ENCODE measurements at places on chromosomes 7 and 10. TPM values are rescaled to one million over a fixed set of nuclear protein-coding genes. Genes with fewer than 3 reads are reported as not detected.
A peak's percentile ranks its signal among the peaks of the same experiment; 100 is the strongest.

The CALML5 gene
- total RNA-seq = not detected

The OR13A1 gene
- total RNA-seq = not detected

GRCh38 chr10:31490858-31491504, 172.0 kb downstream of the ZEB1 start:
- no peaks in the 10 kb centered on the region for H3K4me1 ChIP-seq
- H3K4me3 ChIP-seq = no peak overlapping the region
- no peaks in the 10 kb centered on the region for H3K27me3 ChIP-seq
- DNase-seq = peak; percentile 27
- peaks cover 10% of the 10 kb centered on the region for H3K36me3 ChIP-seq
- H3K27ac ChIP-seq = no peak overlapping the region

The CHRM2 gene
- total RNA-seq = not detected

GRCh38 chr7:148882192-148882591, 1.9 kb downstream of the EZH2 start:
- peak overlapping the region; percentile 81 for H3K4me3 ChIP-seq
- H3K36me3 ChIP-seq = peaks cover 37% of the 10 kb centered on the region
- H3K27me3 ChIP-seq = no peaks in the 10 kb centered on the region
- peak overlapping the region; percentile 93 for H3K27ac ChIP-seq
- peaks cover 49% of the 10 kb centered on the region for H3K4me1 ChIP-seq

DNA sequence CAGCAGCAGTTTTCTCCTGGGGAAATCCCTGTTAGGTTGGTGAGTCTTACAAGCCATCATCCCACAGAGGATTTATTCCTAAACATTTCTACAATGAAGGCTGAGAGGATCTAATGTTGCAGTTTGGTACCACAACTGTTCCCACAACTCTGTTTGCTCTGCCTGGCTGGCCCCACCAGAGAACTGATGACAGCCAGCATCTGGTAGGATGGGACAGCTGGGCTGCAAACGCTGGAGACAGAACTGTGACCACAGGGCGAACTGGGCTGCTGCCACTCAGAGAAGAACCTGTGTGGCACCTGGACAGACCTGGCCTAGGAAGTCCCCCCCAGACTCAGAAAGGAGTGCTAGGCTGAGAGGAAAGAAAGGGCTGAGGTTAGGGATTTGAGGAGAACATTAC, 94.8 kb downstream of the CALN1 start:
- no peaks in the 10 kb centered on the region for H3K4me1 ChIP-seq
- DNase-seq = no peak
- no peak overlapping the region for H3K4me3 ChIP-seq
- no peaks in the 10 kb centered on the region for H3K27me3 ChIP-seq
- no peaks in the 10 kb centered on the region for H3K36me3 ChIP-seq
- no peak overlapping the region for H3K27ac ChIP-seq

The GHRHR gene
- total RNA-seq = not detected

The BAMBI gene
- total RNA-seq = 0.59 TPM

GRCh38 chr10:94358480-94358879, 4.3 kb downstream of the NOC3L start:
- peaks cover 33% of the 10 kb centered on the region for H3K4me1 ChIP-seq
- H3K36me3 ChIP-seq = peaks cover 46% of the 10 kb centered on the region
- DNase-seq = no peak
- no peaks in the 10 kb centered on the region for H3K27me3 ChIP-seq
- no peak overlapping the region for H3K4me3 ChIP-seq

The BMPER gene
- not detected for total RNA-seq

Measured in activated naive CD4-positive, alpha-beta T cell treated with anti-CD3 and anti-CD28 coated beads for 36 hours (primary cell).